ENCODE measurements at places on chromosomes 4 and X.

DNA sequence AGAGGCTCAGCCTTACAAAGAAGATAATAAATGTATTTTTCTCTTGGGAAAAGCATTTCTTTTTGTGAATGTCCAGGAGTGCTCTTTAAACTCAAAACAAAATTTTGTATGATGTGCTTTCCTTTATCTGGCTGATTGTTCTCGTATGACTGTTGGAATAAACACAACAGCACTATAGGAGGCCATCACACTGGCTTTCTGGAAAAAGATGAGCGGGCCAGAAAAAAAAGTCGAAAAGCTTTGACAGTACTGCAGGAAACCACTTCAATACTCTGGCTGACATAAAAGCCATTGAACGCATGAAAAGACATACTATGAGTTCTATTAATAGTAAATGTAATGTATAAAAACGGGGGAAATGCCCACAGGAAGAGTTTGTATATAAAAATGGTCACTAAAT is 64.7 kb upstream of the CTSO start:
- DNase-seq, result no peak

GRCh38 chr4:101158134-101158482 is 189.2 kb downstream of the PPP3CA start:
- no peak for DNase-seq

- DNase-seq, result no peak
Observed at GRCh38 chrX:9368262-9368661, 96.6 kb upstream of the TBL1X start.

DNA sequence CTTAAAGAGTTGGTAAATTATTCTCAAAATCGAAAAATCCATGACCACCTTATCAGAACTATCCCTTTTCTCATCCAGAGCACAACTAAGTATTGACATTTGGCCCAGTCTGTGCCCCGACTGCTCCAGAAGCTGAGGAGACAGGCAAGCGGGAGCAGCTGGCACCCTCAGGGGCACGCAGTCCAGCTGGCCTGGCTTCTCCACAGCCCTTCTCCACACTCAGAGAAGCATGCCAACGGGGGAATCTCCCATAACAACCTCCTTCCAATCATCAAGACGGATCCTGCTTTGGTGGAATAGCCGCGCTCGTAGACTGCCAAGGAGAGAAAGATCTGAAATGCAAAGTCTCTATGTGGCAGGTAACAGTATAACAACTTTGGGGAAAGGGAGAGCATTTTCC is 85.4 kb downstream of the AFAP1 start:
- no peak for DNase-seq

- DNase-seq, result no peak
Observed at GRCh38 chr4:8855818-8856245, 15.8 kb downstream of the HMX1 start.

DNA sequence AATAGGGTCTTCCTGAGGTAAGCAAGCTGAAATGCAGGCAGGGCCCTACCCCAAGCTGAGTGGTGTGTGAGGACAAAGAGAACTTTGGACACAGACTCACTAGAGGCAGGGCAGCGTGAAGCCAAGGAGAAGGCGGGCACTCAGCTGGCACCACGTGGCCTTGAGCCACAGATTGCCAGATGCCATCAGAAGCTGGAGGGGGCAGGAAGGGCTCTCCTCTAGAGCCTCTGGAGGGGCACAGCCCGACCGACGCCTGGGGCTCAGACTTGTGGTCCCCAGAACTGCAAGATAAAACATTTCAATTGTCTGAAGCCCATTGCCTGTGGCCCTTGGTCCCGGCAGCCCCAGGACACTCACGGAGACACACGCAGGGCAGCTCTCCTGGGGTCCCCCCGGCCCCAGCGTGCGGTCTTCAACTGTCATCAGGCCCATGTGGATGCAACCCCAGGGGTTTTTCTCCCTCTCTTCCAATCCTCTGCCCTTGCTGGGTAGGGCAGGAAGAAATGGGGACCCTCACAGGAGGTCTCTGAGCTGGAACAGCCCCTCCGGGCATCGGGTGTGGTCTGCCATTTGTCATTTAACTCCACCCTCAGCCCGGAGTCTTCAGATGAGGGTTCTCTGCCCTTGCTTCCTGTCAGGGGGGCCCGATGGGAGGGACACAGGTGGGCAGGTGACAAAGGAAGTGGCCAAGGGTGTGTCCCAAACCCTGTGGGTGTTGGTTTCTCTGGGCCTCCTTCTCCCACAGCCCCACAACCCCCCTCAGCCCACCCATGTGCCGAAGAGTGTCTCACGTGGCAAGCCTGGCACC is 22.2 kb downstream of the HMX1 start:
- DNase-seq, result no peak

GRCh38 chr4:184282895-184283654 is 65.4 kb upstream of the ENPP6 start:
- no peak for DNase-seq

GRCh38 chr4:61489927-61490326 is 289.8 kb downstream of the ADGRL3 start:
- no peak for DNase-seq

- no peak for DNase-seq
Observed at GRCh38 chr4:87035881-87036509, 101.2 kb downstream of the AFF1 start.

- DNase-seq, result peak; percentile 89
Observed at GRCh38 chr4:1192091-1192492, 19.7 kb upstream of the SPON2 start.

GRCh38 chr4:35982318-35982717 is 262.0 kb downstream of the ARAP2 start:
- DNase-seq, result no peak

DNA sequence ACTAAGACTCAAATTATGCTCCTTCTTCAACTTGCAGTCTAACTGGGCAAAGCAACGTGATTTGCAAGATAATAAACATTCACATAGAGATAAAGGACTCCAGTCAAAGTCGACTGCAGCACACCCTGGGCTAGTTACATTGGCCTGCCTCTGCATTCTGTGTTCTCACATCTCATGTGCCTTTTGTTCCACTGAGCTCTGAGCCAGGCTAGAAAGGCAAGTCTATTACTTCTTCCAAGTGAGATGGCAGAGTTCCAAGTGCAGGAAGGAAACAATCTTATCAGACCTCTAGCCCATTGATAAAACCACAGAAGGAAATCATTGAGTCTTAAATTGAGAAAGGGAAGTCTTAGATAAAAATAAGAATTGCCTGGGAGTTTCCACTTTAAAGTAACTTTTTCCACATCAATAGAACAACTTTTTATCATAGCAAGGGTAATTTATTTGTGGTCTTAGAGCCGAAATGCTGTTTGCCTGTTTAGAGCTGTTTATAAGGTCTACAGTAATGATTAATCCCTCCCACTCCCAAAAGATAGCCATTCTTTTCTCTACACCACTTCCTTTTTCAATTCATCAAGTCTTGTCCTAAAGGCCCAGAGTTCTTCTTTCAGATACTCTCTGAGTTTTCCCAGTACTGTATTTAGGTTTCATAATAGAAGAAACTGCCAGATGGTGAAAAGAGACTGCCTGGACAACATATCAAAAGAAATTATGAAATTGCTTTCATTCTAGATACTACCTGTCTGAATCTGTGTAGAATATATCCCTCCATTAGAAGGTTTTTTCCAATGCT is 200.2 kb downstream of the GUCY2F start:
- no peak for DNase-seq

DNA sequence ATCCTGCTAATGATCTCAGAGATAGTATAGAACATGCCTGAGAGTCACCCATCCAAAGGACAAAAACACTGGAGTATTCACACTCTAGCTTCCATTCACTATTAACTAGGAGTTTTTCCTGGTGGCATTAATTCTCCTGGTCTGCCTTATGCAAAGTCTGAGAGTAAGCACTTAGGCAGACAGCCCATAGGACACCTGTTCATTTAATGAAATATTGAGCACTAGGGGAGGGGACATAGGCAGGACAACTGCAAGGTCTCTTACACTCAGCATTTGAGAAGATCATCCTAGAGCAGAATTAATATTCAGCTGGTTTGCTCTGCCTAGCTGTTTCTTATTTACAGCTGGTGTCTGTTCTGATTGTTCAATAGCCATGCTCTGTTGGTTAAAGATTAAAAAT is 508.5 kb downstream of the CENPC start:
- DNase-seq, result no peak

GRCh38 chr4:165079476-165079875 is 25.8 kb downstream of the TRIM75 start:
- DNase-seq, result peak; percentile 25

GRCh38 chrX:134933248-134933647 is 57.5 kb upstream of the SMIM10 start:
- no peak for DNase-seq

DNA sequence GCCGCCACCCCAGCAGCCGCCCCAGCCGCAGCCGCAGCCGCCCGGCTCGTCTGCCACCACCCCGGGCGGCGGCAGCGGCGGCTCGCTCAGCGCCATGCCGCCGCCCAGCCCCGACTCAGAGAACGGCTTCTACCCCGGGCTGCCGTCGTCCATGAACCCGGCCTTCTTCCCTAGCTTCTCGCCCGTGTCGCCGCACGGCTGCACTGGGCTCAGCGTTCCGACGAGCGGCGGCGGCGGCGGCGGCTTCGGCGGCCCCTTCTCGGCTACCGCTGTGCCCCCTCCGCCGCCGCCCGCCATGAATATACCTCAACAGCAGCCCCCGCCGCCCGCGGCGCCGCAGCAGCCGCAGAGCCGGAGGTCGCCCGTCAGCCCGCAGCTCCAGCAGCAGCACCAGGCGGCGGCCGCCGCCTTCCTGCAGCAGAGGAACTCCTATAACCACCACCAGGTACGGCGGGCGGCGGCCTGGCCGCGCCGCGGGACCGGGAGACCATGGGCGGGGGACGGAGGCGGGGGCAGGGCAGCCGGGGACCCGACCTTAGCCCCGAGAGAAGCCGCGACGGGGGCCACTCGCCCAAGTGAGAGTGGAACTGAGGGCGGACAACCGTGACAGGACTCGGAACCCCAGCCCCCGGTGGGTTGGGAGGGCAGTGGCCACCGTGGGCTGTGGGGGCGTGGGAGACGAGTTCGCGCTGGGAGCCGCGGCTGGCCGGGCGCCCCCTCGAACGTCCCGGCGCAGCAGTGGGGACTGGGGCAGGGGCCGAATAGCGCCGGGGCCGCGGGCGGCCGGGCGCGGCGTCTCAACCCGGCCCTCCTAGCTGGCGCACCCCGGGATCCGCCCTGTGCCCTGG is 1.8 kb downstream of the CPEB2 start:
- DNase-seq, result no peak

- DNase-seq, result no peak
Observed at GRCh38 chrX:134453631-134454030, 6.3 kb upstream of the HPRT1 start.

DNA sequence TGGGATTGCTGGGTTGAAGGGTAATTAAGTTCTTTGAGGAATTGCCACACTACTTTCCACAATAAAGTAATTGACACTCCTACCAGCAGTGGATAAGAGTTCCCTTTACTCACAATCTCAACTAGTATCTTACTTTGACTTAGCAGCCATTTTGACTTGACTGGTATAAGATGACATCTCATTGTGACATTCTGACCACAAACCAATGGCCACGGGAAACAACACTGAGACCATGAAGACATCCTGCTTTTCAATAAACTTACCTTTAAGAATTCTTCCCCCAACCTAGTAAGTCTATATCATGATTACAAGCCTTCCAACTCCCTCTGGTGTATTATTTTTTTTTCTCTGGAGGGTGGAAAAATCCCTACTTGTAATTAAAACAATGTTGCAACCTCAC is 66.9 kb upstream of the WDR1 start:
- DNase-seq, result no peak

- no peak for DNase-seq
Observed at GRCh38 chrX:45001048-45001447, 128.1 kb downstream of the KDM6A start.

- no peak for DNase-seq
Observed at GRCh38 chr4:48815483-48815882, 15.4 kb upstream of the OCIAD1 start.

GRCh38 chrX:69163936-69164741 is 1.1 kb downstream of the PJA1 start:
- no peak for DNase-seq

DNA sequence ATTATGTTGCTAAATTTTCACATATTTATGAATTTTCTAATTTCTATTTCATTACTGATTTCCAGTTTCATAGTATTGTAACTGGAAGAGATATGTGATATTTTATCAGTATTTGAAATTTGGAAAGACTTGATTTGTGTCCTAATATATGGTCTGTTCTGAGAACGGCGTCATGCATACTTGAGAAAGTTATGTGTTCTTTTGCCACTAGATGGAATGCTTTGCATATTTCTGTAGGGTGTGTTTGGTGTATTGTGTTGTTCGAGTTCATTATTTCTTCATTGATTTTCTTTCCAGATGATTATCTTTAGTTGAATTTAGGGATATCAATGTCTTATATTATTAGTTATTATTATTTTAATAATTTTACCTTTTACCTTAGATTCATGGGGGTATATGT is 110.6 kb upstream of the ITM2A start:
- no peak for DNase-seq

GRCh38 chr4:38570647-38571276 is 93.2 kb upstream of the KLF3 start:
- DNase-seq, result no peak

DNA sequence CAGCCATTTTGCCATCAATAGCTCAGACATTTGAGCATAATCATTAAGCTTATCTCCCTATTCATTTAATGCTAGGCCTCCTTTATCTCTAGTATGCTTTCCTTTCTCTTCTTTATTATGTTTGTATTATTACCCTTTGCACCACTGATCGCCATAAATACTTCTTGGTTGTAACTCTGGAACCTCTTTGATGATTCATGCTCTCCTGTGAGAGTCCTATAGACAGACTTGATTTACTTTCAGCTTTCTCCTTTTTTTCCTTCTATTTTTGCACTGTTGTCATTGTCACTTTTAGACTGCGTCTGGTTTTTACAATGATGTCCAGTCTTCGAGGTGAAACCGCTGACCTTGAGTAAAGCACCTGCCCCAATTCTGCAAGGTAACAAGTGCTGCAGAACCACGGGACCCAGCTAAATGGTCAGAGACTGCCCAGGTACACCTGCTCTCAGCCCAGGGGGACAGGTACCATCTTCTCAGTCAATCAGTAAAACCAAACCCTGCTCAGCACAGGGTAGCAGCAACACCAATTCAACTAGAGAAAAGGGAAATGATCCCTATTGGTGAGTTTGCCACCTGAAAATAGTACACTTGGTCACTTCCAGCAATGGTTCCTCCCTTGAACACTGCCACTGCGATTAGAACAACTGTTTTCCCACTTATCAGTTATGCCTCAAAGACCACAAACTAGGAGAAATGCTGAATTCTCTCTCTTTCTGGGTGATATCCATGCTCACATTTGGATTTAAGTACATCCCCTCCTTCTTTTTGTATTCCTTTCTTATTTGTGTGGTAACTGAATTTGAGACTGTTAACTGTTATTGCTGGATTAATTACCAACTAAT is 125.1 kb downstream of the MAML3 start:
- no peak for DNase-seq

Measured in kidney epithelial cell (primary cell).